ENCODE measurements at places on chromosomes 2 and 18.
A peak's percentile ranks its signal among the peaks of the same experiment; 100 is the strongest.

DNA sequence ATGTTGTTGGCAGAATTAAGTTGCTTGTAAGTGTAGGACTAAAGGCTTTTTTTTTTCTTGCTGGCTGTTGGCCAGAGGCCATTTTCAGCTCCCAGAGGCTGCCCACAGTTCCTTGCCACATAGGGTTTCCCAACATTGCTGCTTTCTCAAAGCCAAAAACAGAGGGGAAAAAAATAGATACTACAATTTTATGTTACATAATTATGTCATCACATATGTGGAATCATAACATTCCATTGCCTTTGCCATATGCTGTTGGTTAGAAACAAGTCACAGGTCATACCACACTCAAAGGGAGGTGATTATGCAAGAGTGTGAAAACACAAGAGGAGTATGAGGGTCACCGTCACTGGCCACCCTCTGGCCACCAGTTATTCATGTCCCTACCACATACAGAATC is 154.5 kb downstream of the RTN4 start:
- DNase-seq = peak; percentile 55

GRCh38 chr2:60475123-60475830 is 78.2 kb downstream of the BCL11A start:
- no peak for DNase-seq

DNA sequence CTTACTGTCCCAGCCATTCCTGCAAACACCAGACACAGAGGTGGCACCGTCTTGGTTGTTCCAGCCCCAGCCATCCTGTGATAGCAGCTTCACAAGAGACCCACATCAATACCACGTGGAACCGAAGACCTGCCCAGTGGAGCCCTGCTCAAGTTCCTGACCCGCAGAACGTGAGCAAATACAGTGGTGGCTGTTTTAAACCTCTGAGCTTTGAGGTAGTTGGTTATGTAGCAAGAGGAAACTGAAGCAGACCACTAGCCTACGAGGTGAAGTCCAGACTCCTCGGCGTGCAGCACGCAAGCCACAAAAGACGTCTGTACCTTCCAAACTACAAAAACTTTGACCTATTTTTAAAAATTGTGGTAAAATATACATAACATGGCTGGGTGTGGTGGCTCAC is 96.1 kb upstream of the ODC1 start:
- DNase-seq = no peak

DNA sequence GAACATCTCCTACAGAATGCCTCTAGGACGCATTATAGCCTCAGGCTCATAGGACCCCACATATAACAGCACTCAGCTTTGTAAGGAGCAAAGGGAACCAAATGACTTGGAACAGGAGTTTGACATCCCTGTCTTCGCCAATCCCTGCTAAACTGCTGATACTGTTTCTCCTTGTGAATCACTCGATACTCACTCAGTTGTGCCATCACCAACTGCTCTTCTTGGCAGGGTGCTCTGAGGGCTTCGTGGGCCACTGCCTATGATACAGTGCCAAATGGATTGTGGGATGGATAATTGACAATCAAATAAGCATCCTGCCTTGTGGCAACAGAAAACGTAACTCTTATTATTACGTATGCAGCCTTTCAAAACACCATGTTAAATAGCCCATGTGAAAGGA is 396.3 kb downstream of the RIT2 start:
- DNase-seq = no peak

- DNase-seq = no peak
Measured at GRCh38 chr2:161677634-161678033, 53.4 kb downstream of the SLC4A10 start.

DNA sequence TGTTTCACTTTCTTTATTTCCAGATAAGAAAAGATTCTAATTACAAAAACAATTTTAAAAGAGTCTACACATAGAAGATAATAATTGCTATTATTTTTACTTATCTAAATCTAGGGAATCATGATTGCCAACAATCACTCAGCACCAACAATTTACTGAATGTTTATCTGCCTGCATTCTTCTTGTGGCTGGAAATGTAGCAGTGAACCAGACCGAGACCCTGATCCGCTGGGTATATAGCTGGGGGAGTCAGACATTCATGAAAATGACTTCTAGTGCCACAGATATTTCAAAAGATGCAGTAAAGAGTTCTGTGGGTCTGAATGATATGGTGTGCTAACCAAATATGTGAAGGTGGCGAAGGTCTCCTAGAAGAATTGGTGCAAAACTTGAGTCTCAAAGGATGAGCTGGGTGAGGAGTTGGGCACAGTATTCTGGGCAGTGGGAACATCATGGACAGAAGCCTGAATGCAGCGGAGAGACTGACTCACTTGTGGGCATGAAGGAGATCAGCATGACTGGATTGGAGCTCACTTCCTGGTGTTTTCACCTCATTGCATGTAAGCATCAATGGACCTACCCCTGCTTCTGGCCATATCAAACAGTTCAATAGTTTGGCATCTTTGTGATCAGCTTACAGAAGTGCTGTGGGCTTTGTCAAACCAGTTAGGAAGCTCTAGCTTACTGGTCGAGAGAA is 26.1 kb upstream of the FN1 start:
- DNase-seq = no peak

DNA sequence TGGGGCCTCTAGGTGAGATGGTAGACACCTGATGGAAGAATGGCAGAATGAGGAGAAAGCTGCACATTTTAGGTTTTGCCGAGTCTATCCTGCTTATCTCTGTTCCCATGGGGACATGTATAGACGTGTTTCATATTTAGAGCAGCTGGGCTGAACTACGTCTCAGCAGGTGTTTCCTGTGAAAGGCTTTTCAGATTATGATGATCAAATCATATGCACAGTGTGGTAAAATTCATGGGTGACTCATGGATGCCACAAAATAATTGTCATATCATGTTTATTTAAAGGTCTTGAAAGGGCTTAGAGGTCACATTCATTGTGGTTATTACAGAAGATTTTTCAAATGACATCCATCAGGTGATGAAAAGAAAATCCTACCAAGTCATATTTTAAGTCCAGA is 90.5 kb downstream of the ICOS start:
- DNase-seq = no peak

GRCh38 chr2:203897544-203897943 is 30.0 kb downstream of the CTLA4 start:
- DNase-seq = peak; percentile 84

DNA sequence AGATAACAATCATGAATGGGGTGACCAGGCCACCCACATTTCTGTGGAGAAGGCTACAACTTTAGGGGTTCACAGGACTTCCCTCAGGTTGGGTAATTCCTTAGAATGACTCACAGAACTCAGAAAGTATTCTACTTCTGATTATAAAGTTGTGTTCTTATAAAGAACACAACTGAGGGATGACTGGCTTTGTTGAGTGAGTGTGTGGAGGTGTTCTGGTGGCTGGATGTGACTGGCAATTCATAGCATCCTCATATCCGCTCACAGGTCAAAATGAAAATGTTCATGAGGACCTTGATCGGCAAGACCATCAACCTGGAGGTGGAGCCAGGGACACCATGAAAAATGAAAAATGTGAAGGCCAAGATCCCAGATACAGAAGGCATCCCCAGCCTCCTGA is 143.3 kb upstream of the CAB39 start:
- DNase-seq = no peak
